ENCODE measurements at places on chromosomes 4 and X.

DNA sequence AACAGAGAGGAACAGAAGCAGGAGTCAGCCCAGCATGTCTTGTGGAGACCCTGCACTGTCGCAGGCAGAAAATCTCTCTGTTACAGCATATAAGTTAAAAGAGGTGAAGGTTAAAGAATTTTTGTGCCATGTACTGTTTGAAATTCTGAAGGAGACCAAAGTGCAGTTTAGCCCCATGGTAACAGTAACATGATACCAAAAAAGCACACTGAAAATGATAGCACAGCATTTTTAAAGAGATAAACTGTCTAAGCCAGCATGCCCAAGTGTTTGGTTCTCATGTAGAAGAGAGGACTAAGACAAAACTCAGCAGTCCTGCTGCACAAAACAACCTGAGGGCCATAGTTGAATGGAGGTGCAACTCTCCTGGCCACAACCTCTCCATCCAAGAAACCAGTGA lies 41.9 kb upstream of the PARM1 start:
- DNase-seq: no peak

GRCh38 chrX:39324233-39324930 lies 523.1 kb downstream of the MID1IP1 start:
- DNase-seq: no peak

DNA sequence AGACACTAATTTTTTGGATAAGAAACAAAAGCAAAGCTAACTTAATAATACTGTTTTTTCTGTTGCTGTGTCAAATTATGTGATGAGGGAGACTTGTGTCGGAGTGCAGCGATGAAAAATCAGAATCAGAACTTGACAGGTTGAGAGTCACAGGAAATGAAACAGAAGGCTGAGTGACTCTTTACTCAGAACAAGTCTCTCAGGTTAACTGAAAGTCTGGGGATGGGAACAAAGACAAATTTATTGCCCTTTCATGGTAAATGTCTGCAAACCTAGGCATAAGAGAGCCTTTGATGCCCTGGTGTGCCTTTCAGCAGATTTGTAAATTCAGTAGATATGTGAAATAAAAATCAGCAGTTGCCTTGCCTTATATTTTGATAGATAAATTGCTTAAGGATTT lies 96.0 kb downstream of the ADGRL3 start:
- no peak for DNase-seq

GRCh38 chrX:10582945-10583344 lies 37.4 kb downstream of the MID1 start:
- no peak for DNase-seq

GRCh38 chrX:74509989-74510388 lies 88.7 kb downstream of the SLC16A2 start:
- DNase-seq: no peak

GRCh38 chrX:138996268-138996667 lies 284.8 kb upstream of the FGF13 start:
- DNase-seq: no peak

DNA sequence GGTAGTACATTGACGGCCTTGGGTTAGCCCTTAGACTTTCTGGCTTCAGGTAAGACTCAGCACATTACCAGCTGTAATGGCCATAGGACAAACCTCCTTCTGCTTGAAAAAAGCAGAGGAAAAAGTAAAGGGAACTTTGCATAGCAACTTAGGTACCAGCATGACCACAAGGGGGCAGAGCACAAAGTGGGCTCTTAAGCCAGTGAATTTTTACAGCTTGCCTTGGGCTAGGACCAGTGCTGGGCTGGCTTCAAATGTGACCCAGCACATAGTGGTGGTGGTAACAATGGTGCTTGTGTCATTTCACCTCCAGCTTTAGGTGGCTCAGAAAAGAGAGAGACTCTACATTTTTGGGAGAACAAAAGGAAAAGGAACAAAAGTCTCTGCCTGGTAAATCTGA lies 66.1 kb downstream of the KLHL4 start:
- DNase-seq: no peak

Measured in NCI-H774 (cell line).